ENCODE measurements at places on chromosomes 16 and 17.

- no peak for DNase-seq
Observed at GRCh38 chr17:82278786-82279391, 5.4 kb upstream of the CSNK1D start.

- peak; percentile 60 for DNase-seq
Observed at GRCh38 chr17:75012346-75013091, at the start of gene MRPL58. Gene MRPL58, plus strand, starts transcription at chr17:75012670. Its CDS starts 17 bp downstream, at chr17:75012687.

GRCh38 chr17:74307984-74308773 is 17.8 kb upstream of the KIF19 start:
- DNase-seq, result no peak

- no peak for DNase-seq
Observed at GRCh38 chr17:79819085-79819484, 20.2 kb downstream of the CBX4 start.

GRCh38 chr17:64326420-64327054 is 63.5 kb upstream of the TEX2 start:
- no peak for DNase-seq

GRCh38 chr16:73113336-73113735 is 65.4 kb upstream of the ZFHX3 start:
- no peak for DNase-seq

- DNase-seq, result no peak
Observed at GRCh38 chr16:27684047-27684446, 134.1 kb downstream of the KATNIP start.

GRCh38 chr16:70702624-70703023 is 16.8 kb upstream of the MTSS2 start:
- DNase-seq, result no peak

- no peak for DNase-seq
Observed at GRCh38 chr17:30117675-30118081, 1.1 kb downstream of the NSRP1 start.

- no peak for DNase-seq
Observed at GRCh38 chr17:8532021-8532420, 96.3 kb downstream of the NDEL1 start.

- DNase-seq, result no peak
Observed at GRCh38 chr17:81328489-81328888, 33.4 kb upstream of the SLC38A10 start.

DNA sequence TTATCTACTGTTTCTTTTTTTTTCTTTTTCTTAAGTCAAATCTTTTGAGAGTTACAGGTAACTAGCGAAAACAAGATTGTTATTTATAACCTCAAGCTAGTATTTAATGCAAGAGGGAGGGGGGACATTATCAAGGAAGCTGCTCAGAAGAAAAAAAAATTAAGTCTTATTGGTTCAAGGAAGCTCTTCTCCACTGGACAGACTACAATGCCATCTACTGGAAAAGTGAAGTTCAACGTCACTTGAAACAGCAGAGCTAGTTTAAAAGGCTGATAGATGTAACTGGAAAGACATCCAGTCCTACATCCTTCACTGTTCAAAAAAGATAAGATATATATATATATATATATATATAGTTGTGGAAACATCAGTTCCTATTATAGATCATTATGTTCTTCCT is 418.0 kb upstream of the PSMD7 start:
- DNase-seq, result no peak

DNA sequence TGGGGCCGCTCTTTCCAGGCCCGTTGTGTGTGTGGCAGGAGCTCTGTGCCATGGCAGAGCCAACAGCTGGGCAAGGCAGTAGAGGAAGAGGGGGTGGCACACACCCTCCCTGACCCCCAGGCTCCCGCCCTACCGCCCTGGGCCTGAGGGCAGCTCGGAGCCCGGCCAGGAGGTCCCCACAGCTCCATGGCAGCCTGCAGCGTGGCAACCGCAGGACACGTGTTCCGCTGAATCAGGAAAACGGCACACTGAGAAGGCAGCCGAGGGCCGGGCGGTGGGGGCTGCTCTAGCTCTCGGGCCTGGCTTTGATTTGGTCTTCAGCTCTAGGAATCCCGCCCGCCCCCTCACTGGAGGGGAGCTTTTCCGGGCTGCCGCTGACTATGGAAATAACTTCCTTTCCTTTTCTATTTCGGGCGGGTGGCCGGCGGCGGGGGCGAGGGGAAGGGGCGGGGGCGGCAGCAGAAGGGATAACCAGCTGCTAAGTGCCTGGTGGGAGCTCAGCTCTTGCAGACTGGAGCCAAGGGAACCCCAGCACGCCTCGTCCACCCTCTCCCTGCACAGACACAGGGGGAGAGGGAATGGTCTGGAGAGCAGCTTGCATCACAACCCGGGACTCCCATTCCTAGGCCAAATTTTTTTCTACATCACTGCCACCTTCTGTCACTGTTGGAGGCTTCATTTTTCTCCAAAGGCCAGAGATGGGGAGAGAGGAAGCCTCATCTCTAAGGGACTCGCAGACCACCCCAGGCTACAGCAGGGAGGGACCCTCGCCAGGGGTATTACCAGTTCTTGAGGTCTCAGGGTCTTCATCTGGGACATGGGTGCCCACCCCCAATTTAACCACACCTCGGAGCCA is 24.8 kb upstream of the MRPS23 start:
- no peak for DNase-seq

DNA sequence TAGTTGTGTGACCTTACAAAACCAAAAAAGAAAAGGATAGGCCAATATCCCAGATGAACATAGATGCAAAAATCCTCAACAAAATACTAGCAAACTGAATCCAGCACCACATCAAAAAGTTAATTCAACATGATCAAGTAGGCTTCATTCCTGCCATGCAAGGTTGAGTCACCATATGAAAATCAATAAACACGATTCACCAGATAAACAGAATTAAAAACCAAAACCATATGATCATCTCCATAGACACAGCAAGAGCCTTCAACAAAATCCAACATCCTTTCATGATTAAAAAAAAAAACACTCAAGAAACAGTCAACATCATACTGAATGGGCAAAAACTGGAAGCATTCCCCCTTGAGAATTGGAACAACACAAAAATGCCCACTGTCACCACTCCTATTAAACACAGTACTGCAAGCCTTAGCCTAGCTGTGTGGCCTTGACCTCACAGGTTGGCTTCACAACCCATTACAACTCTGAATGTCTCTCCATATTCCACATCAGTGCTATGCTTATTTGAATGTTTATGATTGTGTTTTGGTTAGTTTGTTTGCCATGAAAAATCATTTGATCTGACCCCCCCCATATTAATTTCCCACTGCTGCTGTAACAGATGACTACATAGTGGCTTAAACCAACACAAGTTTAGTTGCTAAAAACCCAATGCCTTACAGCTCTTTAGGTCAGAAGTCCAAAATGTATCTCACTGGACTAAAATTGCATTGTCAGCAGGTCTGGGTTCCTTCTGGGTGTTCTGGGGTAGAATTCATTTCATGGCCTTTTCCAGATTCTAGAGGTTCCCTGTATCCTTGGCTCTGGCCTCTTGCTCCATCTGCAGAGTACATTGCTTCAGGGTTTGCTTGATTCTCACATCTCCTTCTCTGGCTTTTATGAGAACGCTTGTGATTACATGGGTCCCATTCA is 257.1 kb upstream of the DYNLRB2 start:
- DNase-seq, result no peak

DNA sequence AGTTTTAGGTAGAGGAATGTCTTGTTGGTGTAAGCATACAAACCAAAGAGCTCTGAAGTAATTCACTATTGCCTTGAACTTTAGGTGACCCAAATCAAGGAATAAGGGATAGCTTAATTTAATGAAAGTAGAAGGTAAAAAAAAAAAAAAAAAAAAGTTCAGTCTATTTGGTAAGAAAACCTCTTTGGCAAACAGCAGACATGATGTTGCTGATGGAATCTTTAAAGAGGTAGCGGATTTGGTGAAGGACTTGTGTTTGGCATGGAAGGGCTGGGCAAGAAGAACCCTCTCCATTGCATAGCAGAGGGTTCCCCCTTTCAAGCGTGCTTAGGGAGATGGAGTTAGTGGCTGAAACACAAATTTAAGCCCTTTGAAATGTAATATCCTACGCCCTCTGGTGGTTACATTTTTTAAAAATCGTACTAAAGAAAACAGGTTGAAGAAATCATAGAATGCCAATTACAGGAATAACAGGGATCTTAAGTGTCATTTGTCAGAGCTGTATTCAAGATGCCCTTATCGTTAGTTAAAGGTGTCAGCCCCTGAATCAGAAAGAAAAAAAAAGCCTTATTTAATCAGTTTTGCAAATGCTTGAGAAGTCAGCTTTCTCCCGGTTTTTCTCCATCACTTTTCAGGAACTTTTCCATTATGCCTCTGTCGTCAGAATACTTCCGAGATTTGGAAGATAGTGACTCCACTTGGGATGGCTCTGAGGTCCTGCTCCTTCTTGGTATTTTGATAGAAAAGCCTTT is 383.1 kb downstream of the KCNJ2 start:
- DNase-seq, result no peak

DNA sequence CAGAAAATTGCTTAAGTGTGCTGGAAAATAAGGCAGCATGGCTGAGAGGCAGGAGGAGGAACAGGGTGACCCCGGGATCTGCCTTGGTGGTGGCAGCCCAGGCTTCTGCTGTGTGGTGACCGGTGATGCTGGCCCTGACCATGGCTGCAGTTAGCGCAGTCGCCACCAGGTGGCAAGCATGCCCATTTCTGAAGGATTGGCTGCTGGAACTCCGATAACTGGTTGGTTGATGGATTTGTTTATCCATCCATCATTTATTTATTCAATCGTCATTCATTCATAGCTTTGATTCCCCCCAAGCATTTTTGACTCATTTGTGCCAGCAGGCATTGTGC is 29.1 kb upstream of the ITGA3 start:
- DNase-seq, result peak; percentile 48

DNA sequence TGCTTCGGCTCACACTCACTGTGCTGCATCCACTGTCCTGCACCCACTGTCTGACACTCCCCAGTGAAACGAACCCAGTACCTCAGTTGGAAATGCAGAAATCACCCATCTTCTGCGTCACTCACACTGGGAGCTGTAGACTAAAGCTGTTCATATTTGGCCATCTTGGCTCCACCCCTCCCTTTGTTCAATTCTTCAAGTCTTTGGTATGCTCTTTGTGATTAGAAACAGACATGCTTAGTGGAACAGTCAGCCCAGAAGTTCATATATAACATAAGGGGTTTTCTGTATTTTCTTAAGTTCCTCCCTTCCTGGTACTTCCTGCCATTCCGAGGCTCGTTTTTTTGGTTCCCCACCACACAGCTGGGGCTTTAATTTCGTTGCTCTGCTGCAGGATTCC is 398.5 kb upstream of the DYNLRB2 start:
- no peak for DNase-seq

GRCh38 chr16:4868026-4868425 is 20.7 kb downstream of the UBN1 start:
- DNase-seq, result no peak

DNA sequence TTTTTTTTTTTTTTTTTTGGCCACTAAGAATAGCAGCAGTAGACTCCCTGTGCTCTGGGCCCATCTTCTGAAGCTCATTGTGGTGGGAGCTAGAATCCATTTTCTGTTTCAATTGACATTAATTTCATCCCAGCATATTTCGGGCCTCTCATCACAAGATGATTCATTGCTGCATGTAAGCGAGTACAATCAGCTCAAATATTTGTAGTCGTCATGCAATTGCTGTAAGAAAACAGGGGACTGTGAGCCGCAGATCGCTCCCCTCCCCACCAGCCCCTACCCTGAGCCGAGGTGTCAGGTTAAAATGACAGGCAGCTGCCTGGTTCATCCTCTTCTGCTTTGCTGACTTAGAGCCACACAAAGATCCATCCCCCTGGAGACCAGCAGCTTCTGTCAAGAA is 358.8 kb upstream of the CDH5 start:
- no peak for DNase-seq

DNA sequence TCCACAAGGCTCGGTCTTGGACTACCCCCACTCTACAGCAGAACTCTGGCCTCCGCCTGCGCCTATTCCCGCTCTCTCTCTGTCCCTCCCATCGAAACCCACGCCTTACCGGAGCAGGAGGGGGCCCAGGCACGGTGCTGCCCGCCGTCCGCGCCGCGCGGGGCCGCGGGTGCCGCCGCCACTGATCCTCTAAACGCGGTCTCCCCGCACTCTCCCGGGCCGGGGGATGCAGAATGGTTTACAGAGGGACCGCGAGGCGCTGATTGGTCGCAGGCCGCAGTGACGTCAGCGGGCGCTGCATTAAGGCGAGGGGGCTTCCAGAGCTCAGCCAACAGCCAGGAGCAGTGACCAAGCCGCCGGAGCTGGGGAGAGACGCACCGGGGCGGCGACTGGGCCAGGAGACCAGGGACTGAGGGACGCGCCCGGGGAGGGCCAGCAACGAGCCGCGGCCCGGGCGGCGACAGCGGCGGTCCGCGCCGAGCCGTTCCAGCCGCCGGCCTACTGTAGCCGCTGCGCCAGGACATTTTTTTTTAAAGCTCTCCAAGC is 747 bp upstream of the LHX1 start:
- DNase-seq, result no peak

DNA sequence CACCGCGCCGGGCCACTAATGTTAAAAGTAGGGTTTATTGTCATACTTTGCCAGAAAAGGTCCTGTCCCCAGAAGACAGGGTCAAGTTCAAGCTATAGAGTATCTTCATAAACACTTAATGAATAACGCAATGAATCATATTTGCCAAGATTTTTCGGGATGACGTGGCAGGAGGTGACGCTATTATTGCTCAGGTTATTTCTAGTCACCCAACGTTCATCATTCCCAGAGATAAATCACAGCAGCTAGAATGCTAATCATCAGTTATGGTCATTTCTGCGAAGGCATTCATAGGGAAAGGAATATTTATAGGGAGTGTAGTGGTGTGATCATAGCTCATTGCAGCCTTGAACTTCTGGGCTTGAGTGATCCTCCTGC is 2.0 kb downstream of the TMC5 start:
- DNase-seq, result no peak

DNA sequence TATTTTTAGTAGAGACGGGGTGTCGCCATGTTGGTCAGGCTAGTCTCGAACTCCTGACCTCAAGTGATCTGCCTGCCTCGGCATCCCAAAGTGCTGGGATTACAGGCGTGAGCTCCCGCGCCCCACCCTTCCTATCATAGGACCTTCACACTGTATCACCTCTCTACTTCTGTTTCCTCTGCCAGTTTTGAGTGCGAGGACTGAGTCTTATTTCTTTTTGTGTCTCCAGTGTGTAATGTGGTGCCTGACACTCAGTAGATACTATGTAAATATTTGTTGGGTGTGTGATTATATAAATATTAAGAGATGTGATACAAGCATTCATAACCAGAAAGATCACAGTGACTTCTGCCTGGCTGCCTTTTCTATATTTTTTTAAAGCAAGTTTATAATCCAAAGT is 10.5 kb downstream of the PRKCA start:
- DNase-seq, result no peak

DNA sequence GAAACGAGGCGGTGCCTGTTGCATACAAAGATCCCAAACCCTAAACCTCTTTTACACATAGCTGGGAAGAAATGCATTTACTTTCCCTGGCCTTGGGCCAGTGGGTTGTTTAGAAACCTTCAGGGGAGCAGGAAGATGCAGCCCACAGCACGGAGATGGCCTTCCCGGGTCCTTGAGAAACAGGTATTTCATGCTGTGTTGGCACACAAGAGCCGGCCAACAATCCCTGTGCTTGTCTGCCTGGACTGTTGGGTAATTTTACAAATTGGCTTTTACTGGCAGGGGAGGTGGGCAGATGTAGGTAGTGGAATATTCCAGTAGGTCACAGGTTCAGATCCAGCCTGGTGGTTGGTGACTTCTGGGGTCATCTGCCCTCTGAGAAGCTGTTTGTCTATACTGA is 148.0 kb downstream of the FOXL1 start:
- DNase-seq, result no peak

All from stimulated activated CD8-positive, alpha-beta memory T cell treated with anti-CD3 and anti-CD28 coated beads, Interleukin-2, amount 100 ng/mL, for 1 hour (primary cell).